ENCODE measurements at places on chromosomes 12 and 14.

DNA sequence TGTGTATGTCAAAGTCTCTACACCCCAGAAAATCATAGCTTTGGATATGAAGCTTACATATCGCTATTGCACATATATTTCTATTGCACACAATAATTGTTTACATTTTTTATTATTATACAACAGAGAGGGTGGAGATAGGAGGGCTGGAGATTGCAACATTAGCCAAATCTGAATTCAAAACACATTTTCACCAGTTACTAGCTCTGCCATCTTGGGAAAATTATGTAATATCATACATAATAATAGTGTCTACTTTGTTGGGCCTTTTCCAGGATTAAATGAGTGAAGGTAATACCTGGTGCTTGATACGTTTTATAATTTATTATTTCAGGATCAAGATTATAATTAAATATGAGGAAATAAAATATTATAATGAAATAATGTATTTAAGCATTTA is 507.4 kb upstream of the TBX3 start:
- no peak for DNase-seq

GRCh38 chr12:95393191-95393790 is 80.7 kb upstream of the METAP2 start:
- no peak for DNase-seq

DNA sequence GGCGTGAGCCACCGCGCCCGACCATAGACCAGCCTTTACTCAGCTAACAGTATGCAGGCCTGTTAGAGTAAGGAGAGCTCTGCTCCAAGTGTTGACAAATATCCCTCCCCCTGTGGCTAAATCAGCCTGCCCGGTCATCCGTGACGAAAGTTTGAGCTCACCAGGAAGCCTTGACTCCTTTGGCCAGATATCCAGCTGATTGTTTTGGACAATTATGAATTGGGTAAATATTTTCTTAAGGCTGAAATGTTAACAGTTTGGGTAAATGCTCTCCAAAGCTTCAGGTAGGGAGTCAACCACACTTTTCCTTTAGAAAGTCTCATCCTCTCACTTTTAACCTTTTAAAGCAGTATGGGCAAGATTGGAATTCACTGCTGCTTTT is 157.9 kb downstream of the PAWR start:
- DNase-seq = no peak

DNA sequence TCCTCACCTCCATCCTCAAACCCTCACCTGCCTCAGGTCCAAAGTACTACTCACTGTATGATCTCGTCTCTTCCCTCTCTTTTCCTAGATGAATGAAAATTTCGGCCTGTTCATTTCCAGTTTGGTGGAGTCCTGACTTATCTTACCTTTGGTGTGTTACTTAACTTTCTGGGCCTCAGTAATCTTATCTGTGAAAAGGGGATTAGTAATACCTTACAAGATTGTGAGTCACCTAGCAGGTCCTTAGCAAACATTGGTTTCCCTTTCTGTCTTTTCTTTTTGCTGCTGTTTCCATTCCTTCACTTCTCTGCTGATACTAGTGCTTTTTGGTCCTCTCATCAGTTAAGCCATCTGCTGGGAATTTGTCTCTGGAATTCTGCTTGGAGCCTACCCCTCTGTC is 52.8 kb downstream of the AKAP6 start:
- DNase-seq = no peak

DNA sequence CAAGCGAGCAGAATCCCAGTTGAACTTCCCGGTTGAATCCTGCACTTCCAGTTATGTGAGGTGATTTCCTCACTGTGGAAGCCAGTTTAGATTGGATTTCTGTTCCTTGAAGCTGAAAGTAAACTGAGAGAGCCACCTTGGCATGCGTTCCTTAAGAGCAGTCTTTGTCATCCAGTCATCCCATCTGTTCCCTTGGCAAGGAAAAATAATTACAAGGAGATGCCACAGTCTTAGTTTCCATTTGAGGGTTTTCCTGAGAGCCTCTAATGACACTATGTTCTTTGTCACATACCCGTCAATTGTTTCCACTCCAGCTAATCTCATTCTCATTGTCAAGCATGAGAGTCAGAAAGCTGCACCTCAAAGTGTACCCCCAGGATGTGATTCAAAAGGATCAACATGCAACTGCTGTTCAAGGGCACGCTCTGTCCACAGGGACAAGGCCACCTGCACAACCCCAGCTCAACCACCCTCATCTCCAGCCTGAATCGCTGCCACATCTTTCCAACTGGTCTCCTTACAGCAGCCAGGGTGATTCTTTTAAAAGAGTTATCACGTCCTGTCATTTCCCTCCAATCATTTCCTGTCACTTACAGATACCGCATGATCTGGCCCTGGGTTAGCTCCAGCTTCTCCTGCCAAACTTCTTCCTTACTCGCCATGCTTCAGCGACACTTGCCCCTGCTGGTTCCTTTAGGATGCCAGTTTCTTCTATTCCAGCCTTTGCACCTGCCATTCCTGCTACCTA is 18.0 kb upstream of the TCP11L2 start:
- no peak for DNase-seq

DNA sequence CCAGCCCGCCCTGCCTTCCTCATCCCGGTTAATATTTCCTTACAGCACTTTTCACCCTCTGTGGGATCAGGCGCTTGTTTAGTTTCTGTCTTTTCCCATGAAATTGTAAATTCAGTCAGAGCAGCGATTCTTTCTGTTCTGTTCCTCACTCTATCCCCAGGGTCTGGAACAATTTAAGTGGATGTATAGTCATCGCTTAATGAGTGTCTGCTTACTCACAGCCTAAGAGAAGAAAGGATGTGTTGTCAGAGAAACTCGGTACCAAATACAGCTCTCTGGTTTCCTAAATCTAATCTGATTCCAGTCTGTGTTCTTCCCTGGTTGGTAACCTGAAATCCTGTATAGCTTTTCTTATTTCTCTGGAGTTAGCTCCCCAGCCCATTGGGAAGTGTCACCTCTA is 44.9 kb downstream of the FOS start:
- no peak for DNase-seq

DNA sequence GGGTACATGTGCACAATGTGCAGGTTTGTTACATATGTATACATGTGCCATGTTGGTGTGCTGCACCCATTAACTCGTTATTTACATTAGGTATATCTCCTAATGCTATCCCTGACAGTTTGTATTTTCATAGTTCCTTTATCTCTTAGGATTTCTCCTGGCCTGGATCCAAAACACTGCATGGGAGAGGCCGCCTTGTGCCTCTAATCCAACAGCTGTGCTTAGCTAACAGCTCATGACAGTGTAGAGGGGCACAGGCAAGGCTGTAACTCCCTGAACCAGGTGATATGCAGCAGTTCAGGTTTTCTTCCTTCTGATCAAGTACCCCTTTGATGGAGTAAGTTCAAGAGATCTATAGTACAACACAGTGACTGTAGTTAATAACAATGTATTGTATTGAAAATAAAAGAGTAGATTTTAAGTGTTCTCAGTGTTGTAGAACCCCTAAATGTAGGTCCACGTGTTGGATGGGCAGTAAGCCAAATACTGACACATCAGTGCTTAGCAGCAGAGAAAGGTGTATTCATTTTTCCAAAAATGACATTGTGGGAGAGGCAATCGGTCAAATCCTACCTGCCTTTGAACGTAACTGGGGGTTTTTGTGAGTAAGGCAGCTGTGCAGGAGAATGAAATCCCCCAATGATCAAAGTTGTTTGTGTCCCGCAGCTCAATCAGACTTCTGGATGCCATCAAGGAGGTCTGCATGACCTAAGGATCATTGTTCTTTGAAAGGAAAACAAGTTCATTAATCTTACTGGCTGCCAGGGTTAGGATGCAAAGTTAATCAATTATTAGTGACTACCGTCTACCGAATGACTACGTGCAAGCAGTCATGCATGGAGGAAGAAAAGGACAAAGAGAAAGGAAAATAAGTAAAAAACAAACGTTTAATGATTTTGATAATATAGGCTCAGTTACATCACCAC is 89.3 kb upstream of the FGD4 start:
- DNase-seq = no peak

DNA sequence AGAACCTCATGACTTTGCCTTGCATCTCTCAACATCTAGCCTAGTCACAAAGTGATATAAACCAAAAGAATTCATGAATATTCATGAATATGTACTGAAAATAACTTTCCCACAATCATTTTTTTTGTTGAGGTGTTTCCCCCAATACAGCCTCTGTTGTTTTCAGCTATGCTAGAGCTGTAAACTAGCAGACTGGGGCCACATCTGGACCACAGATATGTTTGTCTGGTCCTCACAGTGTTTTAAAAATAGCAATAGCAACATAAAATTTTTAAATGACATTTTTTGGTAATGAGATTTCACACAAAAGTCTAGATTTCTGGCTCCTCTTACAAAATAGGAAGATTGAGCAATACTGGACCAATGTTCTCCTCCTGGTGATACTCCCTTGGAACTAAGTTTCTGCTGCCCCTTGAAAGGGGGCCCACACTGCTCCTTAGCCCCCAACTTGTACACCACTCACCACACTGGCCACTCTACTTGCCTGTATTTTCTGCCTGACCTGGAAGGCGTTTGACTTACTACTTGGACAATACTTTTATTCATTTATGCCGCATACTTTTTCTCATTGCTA is 81.2 kb downstream of the BMP4 start:
- DNase-seq = no peak

DNA sequence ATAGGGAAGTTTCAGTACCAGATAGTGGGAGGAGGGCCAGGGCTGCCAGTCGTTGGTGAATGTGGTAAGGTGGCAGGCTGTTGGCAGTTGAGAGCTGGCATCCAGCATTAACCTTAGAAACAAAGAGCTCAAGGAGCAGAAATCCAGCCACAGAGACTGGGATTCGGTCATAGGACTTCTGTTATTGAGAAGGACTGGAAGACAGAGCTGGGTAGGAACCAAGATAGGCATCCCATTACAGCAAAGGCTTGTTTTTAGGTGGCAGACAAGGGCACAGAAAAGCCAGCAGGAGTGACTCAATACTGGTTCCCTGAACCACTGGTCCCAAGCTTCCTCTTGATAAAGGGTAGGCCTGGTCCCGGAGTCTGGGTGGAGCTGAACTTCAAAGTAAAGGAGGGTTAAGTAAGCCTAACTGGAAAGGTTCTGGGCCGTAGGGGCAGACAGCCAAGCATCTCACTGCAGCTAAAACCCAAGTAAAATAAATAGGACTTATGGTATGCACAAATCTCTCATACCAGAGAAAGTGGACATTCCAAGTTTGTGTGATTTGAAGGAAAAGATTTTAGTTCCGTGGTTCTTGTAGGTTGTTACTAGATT is 147.9 kb downstream of the ETV6 start:
- DNase-seq = no peak

DNA sequence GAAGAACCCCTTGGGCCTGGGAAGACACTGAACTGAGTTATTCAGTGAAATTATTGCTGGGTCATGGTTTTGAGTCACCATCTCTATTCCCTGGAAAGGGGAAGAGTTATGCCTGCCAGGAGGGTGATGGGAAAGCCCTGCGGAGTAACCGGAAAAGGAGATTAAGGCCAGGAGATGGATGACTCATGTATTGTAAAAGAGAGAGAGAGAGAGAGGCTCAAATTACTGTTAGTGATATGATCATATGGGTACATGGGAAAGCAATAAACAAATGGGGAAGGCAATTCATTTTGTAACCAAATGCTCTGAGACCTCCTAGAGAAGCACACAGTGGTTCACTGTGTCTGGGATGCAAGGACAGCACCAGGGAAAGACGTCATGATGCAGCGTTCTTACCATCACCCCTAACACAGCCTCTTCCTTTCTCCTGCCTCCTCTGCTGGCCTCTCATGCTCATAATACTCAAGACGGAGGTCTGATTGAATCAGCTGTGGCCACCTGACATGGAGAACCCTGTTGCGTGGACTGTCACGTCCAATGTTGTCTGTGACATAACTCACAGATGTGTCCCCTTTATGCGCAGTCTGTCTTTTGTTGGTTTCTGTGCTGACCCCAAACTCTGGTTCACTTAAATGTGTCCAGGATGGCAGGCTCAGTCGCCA is 243.7 kb downstream of the TMEM132D start:
- DNase-seq = no peak

GRCh38 chr14:106378191-106378590 is 851.8 kb downstream of the TMEM121 start:
- DNase-seq = no peak

DNA sequence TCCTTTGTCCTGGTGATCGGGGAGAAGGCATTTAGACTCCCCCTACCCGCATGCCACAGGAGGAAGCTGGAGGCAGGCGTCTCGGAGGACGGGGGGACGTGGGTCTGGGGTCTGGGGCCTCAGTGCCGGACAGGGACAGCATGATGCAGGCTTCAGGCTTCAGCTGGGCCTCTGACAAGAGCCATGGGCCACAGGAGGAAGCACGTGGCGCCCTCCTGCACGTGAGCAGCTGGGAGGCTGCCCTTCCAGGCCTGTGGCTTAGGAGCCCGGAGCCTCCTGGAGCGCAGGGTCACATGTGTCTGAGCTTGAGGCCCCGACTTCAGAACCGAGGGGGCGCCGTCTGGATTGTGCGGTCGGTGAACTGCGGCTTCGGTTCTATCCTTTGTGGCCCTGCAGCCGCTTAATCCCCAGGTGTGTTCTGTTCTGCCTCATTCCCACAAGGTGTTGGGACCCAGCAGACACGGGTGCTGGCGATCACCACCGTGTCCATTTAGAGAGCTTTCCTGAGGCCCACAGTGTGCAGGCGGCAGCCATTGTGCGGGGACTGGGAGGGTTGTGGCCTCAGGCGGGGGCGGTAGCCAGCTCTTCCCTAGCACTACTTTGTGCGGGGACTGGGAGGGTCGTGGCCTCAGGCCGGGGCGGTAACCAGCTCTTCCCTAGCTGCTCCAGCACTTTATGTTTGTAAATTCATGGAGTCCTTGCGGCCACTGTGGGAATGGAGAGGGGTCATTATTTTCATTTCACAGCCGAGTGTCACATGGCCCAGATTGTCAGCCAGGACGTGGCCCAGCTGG is 150.2 kb downstream of the ADGRD1 start:
- no peak for DNase-seq

GRCh38 chr14:95828649-95829265 is 47.9 kb upstream of the TUNAR start:
- DNase-seq = no peak

- no peak for DNase-seq
Measured at GRCh38 chr12:104360157-104360556, 56.6 kb downstream of the EID3 start.

GRCh38 chr12:54502485-54502884 is 4.9 kb downstream of the NCKAP1L start:
- DNase-seq = no peak

GRCh38 chr12:12835378-12836146 is 22.4 kb downstream of the DDX47 start:
- no peak for DNase-seq

- no peak for DNase-seq
Measured at GRCh38 chr14:90519262-90519920, 122.6 kb downstream of the CALM1 start.

DNA sequence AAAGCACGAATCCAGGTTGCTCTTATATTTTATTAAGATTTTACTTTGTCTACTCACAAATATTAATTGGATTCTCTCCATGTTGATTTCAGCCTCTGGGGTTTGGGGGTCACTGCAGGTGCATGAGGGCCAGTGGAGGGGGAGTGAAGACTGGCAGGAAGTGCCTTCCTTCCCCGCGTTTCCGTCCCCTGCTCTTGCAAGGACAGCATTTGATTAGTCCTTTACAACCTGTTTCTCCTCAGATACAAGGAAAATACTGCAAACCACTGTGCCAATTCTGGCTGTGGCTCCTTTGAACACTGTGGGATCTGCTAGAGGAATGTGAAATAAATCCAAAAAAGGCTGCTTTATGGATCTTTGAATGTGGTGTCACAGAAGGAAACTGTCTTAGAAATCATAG is 291.8 kb downstream of the ETNK1 start:
- no peak for DNase-seq

- no peak for DNase-seq
Measured at GRCh38 chr12:66863276-66863675, 184.4 kb upstream of the GRIP1 start.

Measured in stimulated activated CD8-positive, alpha-beta memory T cell treated with anti-CD3 and anti-CD28 coated beads, Interleukin-7, amount 100 ng/mL, for 1 hour (primary cell).